Posterior vena cava (tissue), 2 donors: ENCODE measurements at places on chromosomes 3 and 15. TPM values are rescaled to one million over a fixed set of nuclear protein-coding genes. Genes with fewer than 3 reads are reported as not detected.
A peak's percentile ranks its signal among the peaks of the same experiment; 100 is the strongest.

The SLC9C1 gene
- total RNA-seq: 0.29 TPM

The HACD2 gene
- 19.9 TPM for total RNA-seq

- no peak for DNase-seq
Measured at GRCh38 chr15:85959611-85960010, 120.1 kb upstream of the AGBL1 start.

The EXD1 gene
- not detected for total RNA-seq

GRCh38 chr15:49810720-49811119 lies 189.9 kb downstream of the DTWD1 start:
- no peak for DNase-seq

GRCh38 chr15:62109982-62110851 lies 43.4 kb downstream of the C2CD4A start:
- DNase-seq: no peak

DNA sequence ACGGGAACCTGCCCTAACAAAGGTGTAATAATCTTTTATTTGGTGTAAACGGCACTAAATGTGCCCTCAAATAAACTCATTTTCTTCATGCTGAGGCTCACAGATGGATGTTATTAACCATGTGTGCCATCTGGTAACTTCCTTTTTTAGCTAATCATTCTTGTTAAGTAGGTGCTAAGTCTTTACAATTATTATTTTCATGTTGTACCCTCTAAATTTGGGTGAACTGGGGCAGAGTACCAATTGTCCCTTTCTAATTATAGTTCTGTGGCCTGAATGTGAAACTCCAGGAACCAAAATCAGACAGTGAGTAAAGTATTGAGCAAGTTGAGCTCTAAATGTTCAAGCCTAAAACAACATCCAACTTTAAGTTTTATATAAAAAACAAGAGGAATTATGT lies 220.7 kb upstream of the CADM2 start:
- no peak for DNase-seq

DNA sequence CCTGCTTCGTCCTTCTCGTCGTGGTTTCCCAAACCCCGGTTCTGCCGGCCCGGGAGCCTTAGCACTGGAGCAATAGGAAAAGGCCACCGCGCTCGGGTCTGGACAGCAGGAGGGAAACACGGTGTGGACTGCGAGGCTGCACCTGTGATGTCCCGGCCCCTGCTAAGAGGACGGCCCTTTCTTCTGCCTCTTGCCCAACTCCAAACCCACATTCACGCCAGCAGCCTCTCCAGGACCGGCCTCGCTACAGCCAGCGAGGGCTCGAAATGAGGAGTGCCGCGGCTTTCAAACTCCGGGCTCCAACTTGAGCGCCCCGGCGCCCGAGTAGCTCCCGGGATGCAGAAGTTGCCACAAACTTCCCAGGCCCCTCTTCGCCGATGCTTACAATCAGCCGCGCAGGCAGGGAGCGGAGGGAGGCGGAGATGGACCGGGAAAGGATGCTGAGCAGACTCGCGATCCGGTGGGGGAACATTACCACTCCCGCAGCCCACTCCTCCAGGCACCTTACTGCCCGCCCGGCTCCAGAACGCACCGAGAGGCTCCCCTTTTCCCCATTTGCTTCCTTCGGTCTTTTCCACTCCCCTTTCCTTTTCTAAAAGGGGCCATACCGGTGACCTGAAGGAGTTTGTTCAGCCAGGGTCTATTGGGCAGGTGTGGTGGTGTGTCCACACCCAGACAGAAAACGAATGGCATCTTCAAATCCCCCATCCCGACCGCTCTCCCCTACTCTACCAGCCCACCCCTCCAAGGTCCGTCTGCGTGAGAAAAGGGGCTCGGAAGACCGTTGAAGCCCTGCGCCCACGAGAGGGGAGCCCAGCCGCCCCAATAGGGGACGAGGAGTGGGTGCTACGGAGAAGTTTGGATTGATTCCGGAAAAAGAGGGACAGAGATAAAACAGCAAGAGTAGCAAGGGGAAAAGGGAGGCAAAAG lies 18.8 kb upstream of the SATB1 start:
- DNase-seq: peak; percentile 81

DNA sequence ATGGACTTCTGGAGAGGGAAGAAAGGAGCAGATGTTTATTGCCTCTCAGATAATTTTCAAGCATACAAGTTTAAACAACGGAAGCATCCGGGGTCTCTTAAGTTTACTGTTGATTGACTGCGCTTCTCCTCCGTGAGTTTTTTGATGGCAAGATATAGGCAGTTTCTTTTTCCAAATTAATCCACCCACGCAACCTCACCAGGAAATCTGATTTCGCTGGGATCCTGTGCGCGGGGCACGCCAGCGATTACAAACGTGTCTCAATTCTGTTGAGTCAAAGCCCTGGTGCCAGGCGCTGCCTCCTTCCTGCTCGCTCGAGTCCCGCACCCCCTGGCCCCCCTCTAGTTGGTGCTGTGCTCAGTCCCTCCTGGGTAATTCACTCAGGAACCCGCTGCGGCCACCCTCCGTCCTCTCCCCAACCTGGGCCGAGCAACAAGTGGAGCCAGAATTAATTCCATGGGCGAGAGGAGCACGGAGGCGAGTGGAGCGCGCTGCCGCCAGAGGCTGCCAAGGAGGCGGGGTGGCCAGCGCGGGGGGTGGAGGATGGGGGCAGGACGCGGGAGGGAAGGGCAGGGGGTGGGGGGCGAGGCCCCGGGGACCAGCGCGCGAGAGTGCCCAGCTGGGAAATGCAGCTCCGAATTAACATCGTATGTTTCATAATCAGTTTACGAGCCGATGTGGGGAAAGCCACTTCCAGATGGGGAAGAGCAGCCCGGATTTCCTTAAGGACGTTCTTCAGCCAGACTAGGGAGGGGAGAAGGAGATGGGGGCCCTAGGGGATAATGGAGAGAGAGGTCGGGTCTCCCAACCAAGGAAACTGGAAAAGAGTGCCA lies 6.0 kb downstream of the WNT5A start:
- no peak for DNase-seq

GRCh38 chr15:59026207-59026606 lies 38.7 kb downstream of the RNF111 start:
- DNase-seq: no peak

GRCh38 chr3:33103034-33103433 lies 6.1 kb upstream of the GLB1 start:
- no peak for DNase-seq

The EEF1AKMT4 gene
- total RNA-seq: 1.3 TPM

The CHRFAM7A gene
- total RNA-seq: 8.3 TPM

The PAK6 gene
- total RNA-seq: 0.37 TPM

The MYZAP gene
- 8.4 TPM for total RNA-seq

The FBXW12 gene
- total RNA-seq: not detected

DNA sequence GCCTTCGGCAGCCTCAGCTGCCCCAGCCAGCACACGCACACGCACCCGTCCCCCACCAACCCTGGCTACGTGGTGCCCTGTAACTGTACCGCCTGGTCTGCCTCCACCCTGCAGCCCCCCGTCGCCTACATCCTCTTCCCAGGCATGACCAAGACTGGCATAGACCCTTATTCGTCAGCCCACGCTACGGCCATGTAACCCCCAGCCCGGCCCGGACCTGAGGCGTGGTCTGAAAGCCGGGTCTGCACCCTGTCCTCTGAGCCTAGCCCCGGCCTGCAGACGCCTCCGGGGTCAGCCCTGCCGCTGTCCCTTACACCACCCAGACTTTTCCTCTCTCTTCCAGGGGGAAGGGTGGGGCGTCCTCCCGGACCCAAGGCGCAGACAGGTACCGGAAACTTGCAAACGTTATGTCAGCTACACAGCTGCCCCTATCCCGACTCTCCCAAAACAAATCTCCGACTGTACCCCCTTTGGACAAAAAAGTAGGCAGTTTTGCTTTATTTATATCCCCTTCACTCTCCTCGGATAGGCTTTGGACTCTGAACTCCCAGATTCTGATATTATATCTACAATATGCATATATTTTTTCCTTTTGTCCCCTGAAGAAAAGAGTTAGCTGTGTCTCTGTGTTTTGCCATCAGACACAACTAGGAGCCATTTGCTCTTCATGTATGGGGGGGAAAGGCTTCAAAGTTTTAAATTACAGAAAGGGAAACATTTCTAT lies 1.4 kb downstream of the SOX14 start:
- no peak for DNase-seq

The SHC4 gene
- 6.2 TPM for total RNA-seq

DNA sequence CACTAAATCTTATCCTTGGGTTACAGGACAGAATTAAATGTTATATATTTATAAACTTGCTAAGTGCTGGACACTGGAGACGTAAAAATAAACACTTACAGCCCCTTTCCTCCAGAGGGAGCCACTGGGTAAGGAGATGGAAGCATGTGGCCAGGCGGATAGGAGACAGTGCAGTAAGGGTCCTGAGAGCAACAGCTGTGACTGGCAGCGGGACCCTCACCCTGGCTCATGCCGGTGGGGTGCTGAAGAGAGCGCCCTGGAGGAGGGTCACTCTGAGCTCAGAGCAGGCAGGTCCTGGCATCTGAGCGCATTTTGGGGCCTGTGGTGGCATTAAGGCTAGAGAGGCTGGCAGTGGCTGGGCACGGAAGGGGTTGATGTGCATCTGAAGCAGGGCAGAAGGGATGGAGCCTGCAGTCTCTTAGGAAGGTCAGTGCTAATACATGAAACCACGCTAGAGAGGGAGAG lies 16.0 kb downstream of the SEC61A1 start:
- DNase-seq: no peak

GRCh38 chr15:48946074-48946839 lies 17.5 kb downstream of the SHC4 start:
- DNase-seq: no peak

DNA sequence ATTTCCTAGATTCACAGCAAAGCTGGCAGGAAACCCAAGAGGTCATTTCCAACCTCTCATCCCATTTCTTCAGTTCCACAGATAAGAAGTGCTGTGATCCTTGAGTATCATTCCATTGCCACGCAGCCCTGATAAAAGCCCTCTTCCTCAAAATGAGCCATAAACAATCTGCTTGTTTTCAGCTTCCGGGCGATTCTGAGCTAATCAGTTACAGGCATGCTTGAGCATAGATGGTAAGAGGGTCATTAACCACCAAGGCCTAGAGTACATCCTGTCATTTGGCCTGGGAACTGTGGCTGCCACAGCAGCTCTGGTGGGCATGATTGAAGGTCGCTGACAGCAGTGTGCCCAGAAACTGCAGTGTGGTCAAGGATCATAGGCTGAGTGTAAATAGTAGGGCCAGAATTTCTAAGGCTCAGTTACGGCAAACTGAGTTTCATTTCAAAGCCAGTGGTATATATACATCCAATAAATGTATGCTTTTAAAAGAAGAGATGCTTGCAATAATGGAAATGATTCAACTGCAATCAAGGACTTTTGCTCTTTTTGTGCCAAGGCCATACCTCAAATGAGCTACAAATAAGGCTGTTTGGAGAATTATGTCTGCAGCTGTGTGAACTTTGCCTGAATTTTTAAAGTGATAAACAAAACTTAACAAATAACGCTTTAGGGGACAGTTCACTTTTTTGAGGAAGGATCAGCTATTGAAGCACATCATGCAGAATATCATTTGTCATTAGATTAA lies 47.3 kb downstream of the P3H2 start:
- no peak for DNase-seq

- DNase-seq: no peak
Measured at GRCh38 chr3:31029706-31030105, 135.2 kb upstream of the GADL1 start.

- DNase-seq: no peak
Measured at GRCh38 chr3:50241713-50242380, 5.8 kb downstream of the GNAI2 start.

The TEX264 gene
- total RNA-seq: 17.8 TPM
